Stromal cell of bone marrow (primary cell): ENCODE measurements at places on chromosomes 4 and X.

DNA sequence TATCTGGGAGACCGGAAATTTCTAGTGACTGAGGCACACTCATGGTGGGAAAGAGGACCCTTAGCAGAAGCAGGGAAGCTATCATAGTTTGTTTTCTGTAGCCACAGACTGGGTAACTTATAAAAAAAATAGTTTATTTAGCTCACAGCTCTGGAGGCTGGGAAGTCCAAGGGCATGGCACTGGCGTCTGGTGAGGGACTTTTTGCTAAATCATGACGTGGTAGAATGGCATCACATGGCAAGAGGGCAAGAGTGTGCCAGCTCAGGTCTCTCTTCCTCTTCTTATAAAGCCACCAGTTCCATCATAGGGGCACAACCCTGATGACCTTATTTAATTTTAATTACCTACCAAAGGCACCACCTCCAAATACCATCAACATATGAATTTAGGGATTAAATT lies 13.3 kb downstream of the APLN start:
- DNase-seq, result no peak

GRCh38 chr4:169147191-169147590 lies 123.6 kb downstream of the SH3RF1 start:
- DNase-seq, result no peak

DNA sequence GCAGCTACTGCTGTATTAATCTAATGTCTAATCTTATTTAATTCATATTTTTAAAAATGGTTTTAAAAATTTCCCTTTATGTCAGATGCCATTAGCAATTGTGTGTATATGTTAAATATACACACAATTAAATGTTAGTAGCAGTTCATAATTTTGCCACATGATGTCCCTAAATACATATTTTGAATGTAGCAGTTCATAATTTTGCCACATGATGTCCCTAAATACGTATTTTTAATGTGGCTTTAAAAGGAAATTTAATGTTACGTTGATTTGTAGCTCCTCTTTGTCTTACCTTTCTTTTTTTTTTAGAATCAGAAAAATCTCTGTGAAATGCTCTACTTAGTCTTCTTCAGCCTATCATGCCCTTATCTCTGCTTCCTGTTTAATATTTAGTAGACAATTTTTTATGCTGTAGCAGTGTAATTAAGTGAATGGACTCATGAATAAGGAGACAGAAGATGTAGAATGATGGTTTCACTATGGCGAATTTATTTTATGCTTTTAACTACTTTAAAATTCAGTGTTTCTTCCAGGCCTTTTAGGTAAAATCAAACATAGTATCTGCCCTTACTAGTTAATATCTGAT lies 26.1 kb downstream of the RBM46 start:
- peak; percentile 15 for DNase-seq

- DNase-seq, result no peak
Measured at GRCh38 chr4:2893772-2894171, 50.1 kb downstream of the ADD1 start.

DNA sequence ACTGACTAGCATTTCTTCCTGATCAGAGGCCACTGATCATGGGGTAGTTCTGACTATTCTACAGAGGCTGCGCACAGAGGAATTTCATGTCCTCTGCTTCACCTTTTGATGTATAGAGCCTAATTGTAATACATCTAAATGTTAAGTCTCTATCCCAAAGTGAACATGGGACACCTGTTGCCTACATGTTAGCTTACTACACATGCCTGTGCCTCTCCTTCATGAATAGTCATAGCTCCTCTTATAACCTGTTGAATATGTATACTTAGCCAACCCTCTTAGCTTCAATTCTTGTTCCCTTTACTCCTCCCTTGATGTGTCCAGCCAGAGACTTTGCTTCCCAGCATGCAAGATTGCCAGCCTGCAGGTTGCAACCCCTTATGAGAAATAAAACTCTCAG lies 9.6 kb upstream of the THOC2 start:
- DNase-seq, result no peak

GRCh38 chrX:69307756-69308155 lies 142.5 kb upstream of the PJA1 start:
- DNase-seq, result no peak

DNA sequence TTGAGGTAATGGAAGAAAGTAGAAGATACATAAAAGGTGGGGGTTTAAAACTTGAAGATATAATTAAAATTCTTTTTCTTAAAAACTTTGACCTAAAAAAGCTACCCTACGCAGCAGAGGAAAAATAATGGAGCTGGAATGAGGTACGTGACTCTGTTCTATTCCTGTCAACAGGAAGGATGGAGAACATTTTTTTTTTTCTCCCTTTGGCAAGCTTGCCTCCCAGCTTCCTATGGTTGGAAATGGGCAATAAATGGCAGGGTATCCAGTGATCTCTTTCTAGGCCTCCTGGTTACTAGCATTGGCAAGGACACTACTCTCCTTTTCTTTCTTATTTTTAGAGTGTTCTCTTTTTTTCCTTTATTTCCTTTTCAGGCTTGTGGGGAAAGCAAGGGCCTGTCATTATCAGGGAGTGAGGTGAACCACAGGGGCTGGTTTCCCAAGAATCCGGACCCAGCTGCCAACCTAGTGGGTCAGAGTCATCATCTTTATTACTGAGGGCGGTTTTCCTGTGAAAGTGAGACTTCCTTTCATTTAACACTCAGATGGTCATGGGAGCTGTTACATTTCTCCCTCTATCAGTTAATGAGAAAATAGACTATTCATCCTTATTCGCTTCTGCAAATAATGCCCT lies 224.6 kb downstream of the SPRY1 start:
- peak; percentile 53 for DNase-seq
